ENCODE measurements at places on chromosomes 5 and 9.

GRCh38 chr5:175656966-175657365 lies 905 bp upstream of the HRH2 start:
- DNase-seq, result no peak

GRCh38 chr9:11194246-11194645 lies 581.4 kb upstream of the PTPRD start:
- no peak for DNase-seq

DNA sequence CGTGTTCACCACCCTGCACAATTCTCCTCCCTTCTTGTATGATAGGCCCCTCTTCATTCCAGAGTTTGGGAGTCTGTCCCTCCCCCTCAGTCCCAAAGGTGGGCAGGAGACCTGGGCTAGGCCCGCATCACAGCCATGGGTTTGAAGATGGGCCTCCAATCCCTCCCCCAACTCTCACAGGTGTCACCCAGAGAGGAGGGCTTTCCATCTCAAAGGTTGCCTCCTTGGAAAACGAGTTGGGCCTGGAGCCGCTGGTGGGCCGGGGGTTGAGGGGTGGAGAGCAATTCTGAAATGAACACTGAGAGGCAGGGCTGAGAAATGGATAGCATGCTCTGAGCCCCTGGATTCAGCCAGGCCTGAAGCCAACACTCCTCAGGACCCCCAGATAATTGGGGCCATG lies 6.2 kb downstream of the ADAMTS2 start:
- no peak for DNase-seq

GRCh38 chr5:118439831-118440230 lies 548.5 kb downstream of the DTWD2 start:
- no peak for DNase-seq

GRCh38 chr9:134972140-134972539 lies 54.4 kb upstream of the FCN1 start:
- no peak for DNase-seq

DNA sequence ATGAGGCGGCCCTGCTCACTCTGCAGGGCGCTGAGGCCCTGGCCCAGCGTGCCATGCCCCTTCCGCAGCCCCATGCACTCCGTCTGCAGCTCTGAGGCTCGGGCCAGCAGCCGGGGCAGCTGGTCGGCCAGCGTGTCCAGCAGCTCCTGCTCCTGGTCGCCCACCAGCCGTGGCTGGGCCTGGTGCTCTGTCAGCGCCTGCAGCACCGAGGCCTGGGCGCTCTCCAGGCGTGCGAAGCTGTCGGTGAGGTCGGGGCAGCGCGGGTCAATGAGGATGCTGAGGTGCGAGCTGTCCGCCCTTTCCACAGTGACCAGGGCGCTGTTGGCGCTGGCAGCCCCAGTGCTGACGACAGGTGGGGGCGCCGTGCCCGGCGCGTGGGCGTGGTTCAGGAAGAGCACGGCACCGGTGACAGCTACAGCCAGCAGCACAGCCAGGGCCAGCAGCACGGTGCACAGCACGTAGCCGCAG lies 9.4 kb downstream of the FIBCD1 start:
- DNase-seq, result no peak

DNA sequence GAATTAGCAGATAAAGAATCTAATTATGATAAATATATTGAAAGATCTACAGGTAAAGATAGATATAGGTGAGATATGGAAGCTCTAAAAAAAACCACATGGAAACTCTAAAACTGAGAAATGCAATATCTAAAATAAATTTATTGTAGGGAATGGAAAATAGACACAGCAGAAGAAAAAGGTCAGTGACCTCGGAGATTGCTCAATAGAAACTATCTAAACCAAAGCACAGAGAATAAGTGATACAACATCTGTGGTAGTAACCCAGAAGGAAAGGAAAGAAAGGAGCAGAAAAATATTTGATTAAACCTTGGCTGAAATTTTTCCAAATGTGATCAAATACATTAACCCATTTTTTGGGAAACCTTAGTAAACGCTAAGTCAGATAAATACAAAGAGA lies 43.1 kb upstream of the GLIPR2 start:
- no peak for DNase-seq

DNA sequence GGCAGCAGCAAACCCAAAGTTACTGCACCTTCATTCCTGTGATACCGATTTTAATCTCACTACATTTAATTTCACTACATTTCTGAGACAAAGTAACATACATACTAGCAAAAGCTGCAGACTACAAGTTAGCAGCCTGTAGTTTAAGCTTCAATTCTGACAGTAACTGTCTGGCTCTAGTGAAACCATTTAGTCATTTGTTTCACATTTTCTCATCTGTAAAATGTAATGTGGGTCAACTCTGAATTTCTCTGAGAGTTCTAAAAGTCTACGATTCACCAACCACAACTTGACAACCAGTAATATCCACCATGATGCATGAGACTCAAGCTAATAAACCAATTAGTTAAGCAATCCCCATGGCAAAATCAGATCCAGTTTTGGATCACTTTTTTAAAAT lies 408.9 kb downstream of the PDE4D start:
- DNase-seq, result no peak

GRCh38 chr9:121383715-121384114 lies 13.7 kb upstream of the STOM start:
- no peak for DNase-seq

DNA sequence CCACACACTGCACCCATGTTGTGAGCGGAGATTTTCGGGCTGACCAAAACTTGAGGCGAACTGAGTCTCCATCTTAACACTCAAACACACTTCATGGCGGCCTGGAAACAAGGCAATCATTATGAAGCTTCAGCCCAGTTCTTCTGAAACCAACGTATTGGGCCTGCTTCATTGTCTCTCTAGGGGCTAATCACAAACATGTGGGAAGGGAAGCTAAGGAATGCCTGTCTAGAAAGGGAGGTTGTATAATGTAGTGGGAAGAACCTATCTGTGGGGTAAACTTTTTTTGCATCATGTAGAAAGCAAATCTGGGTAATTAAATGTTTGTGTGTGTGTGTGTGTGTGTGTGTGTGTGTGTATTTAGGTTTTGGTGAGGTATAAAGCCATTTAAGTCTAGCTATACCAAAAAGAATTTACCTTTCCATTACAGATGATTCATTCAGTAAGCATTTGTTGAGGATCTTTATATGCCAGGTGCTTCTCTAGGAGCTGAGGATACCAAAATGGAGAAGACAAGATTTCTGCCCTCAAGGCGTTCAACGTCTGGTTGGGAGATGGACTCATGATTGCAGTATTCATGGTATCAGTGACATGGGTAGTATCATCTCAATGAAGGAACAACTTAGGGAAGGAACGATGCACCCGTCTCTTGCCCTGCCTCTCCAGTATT lies 29.4 kb downstream of the SLC1A3 start:
- no peak for DNase-seq

DNA sequence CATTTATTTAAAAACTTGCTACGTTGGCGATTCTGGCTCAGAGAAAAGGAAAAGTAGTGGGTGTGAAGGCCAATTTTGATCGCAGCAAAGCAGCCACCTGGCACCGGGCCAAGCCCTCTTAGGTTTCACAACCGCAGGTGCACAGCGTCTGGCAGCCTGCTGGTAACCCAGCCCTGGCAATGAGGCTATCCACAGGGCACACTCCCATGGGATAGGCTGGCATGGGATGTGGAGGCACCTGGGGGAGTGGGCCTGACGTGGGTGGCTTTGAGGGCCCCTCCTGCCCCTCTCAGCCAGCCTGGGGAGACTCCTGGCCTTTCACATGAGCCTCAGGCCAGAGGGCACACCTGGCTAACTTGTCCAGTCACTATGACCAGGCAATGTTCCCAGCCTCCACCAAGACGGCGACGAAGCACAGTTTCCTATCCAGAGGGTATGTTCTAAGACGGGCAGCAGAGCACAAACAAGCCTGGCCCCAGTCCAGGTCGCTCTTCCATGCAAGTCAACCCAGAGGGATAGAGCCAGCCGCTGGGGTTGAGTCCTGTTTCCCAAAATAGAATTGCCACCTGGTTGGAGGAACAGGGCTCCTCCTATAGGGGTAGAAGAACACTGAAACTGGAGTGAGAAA lies 19.0 kb downstream of the CMBL start:
- DNase-seq, result no peak

- DNase-seq, result no peak
Measured at GRCh38 chr5:68182094-68182493, 33.5 kb upstream of the PIK3R1 start.

- DNase-seq, result no peak
Measured at GRCh38 chr9:135766251-135766650, 64.3 kb downstream of the KCNT1 start.

DNA sequence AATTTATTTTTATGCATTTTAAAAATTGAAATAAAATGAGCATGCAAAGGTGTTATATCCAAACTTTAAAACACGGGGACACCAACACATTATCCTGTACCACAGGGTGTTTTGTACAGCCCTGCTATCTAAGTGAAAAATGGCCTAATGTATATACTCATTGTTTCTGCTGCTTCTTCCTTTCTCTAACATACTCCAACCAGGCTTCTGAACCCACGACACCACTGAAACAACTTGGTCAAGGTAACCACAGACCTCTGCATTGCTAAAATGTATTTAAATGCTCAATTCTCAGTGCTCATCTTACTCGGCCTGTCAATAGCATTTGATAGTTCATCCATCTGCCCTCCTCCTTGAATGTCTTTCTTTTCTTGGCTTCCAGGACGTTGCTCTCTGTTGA lies 48.3 kb downstream of the DENND1A start:
- no peak for DNase-seq

- DNase-seq, result no peak
Measured at GRCh38 chr5:133121611-133122150, 69.9 kb downstream of the HSPA4 start.

- DNase-seq, result no peak
Measured at GRCh38 chr5:135881244-135881643, 14.4 kb downstream of the IL9 start.

DNA sequence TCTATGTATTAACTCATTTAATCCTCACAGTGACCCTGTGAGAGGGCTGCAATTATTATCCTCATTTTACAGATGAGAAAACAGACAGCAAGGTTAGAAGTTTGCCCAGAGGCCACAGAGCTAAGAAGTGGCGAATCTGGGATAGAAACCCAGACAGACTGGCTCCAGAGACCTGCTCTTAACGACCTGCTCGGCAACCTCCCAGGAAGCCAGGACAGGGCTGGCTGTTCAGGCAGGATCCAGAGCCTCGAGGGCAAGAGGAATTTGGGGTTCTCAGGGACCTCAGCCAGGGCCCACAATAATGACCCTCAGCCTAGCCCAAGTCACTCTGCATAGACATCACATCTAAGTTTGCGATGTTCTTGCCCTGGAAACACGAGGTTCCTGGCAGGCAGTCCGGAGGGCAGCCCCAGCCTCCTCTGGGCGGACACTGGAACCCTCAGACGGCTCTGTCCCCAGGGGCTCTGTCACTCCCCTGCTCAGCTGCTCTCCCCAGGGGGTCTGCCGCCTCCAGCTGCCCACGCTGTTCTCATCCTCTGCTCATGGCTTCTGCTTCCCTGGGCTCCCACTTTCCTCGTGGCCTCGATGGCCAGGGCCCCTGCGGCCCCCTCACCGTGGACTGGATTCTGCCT lies 138.5 kb upstream of the ERCC6L2 start:
- no peak for DNase-seq

DNA sequence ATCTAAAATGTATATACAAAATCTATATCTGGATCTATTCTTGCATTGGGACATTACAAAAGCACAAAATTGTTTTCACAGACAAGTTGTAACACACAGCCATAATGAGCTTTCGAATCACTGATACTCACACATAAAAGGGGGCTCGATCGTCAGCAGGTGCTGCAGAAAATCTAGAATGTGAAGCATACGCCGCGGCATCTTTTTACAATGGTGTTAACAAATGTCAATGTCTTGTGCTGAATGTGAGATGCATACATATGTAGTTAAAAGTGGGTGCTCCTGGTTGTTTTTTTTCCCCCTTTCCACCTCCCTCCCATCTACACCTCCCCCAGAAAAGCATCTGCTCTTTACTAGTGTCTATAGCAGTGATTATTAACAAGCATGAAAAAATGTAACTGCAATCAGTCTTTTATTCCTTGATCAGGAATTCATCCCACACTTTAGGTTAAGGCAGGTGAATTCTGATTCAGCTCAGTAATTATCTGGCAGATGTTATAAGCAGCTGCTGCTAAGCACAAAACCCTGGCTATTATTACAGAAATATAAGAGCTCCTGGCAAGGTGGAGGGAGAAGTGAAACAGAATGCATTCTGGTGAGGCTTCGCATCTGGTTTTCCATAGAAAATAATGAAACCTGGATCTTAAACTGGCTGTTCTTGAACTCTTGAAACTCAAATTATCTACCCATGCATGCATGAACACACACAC lies 114.1 kb downstream of the MPDZ start:
- no peak for DNase-seq

- DNase-seq, result no peak
Measured at GRCh38 chr9:98146101-98146991, 27.3 kb upstream of the TRIM14 start.

DNA sequence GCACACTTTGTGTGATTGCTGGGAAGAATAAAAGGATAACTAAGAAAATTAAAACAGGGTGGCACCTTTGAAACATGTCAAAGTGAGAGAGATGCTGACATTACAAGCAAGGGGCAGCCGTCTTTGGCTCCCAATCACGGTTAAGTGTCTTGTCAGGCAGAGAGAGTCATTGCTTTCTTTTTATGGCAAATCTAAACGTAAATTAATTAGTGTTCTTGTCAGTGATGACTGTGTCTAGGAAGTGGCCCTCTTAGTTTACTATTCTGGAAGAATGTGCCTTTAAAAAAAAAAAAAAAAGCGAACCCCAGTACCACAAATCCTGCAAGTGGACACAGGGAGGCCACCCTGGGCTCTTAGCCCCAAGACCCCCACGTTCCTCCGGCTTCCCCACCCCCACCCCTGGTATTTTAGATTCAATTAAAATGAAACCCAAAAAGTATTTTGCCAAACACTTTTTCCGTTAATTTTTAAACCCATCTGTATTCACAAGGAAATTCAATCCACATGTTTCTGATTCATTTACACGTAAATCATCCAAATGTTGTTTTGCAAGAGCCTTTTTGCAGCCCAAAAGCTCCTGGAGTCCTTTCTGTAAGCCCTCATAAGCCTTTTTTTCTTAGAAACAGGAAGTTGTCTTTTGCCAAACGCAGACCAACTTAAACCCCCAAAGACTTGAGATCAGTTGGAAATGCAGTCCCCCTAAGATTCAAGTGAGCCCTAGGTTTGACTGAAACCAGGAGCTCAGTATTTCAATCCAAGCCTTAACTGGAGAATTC lies 399.3 kb downstream of the EBF1 start:
- no peak for DNase-seq

DNA sequence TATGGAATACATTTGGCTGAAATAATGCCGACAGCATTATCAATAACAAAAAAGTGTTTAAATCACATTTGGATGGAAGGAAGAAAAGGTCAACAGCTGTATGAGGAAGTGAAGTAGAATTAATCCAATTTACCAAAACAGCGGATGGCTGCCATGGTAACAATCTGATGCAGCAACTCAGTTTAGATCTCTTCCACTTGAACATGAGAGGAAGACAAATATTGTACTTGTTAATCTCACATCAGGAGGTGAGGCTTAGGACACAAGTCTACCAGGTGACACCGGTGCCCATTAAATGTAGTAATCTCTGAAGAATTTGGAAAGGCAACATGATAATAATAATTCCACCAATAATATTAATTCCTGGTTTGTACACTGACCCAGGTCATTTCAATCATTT lies 2.4 kb downstream of the RASEF start:
- no peak for DNase-seq

Measured in stimulated activated CD8-positive, alpha-beta memory T cell treated with anti-CD3 and anti-CD28 coated beads, Interleukin-4, amount 100 ng/mL, for 1 hour (primary cell).